ENCODE measurements at places on chromosomes 7 and 10. TPM values are rescaled to one million over a fixed set of nuclear protein-coding genes. Genes with fewer than 3 reads are reported as not detected.

Gene IFIT3
- 5.9 TPM for total RNA-seq

Gene CARD11
- total RNA-seq: 1.3 TPM

Gene HOXA6
- 1.1 TPM for total RNA-seq

DNA sequence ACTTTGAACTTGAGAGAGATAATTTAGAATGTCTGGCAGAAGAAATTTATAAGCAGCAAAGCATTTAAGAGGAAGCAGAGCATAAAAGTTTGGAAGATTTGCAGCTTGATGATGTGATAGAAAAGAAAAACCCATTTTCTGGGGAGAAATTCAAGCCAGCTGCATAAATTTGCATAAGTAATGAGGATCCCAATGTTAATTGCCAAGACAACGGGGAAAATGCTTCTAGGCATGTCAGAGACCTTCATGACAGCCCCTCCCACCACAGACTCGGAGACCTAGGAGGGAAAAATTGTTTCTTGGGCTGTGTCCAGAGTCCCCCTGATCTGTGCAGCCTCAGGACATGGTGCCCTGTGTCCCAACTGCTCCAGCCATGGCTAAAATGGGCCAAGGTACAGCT is 263.6 kb upstream of the POT1 start:
- no peak for DNase-seq

GRCh38 chr10:132946-133898 is 2.0 kb upstream of the ZMYND11 start:
- peak; percentile 43 for DNase-seq

- no peak for DNase-seq
Observed at GRCh38 chr10:21832821-21833130, 170.8 kb downstream of the DNAJC1 start.

DNA sequence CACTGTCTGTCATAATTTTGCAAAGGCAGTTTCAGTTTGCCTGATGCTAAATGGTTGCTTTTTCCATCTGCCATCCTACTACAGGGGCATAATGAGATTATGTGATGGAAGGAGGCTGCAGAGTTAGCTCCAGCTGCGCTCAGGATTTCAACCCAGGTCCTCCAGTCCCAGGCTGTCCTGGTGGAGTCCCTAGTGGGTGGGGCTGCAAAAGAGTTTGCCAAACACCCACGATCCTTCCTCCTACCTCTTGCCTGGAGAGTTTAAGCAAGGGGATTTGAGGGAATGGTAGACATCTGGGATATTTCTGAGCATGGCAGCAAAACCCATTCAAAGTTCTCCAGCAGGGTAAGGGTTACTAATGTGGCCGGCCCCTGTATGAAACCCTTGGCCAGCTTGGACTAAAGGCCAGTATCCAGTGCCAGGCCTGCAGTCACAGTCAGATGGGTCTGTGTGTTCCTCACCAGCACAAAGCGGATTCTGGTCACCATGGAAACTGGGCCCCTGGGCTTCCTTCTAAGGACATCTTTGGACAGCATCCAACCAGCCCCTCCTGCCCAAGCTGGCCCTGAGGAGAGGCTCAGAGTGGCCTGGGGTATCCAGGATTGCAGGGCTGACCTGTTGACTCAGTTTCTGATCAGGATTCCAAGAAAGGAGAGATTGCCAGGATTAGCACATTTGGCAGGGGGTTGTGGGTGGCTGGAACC is 42.7 kb upstream of the CHST3 start:
- DNase-seq: peak; percentile 79

DNA sequence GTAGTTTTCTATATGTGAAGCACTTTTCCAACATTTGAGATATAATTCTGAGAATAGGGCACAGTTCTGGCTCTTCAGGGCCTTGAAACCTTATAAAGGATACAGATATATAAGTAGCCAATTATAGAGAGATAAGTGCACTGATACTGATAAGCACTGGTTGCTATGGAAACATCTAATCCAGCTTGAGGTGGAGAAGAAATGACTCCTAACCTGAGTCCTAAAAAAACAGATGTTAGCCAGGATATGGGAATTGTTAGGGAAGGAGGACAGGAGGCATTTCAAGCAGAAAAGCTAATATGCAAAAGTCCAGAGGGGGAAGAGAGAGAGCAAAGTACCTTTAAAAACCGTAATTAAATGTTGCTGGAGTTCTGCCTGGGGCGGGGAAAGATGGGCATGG is 30.8 kb downstream of the STRIP2 start:
- DNase-seq: no peak

All from thyroid gland (tissue), 4 donors.